Right lobe of liver (tissue), 6 donors: ENCODE measurements at places on chromosomes 5 and 9. TPM values are rescaled to one million over a fixed set of nuclear protein-coding genes. Genes with fewer than 3 reads are reported as not detected.

GRIA1 gene
- not detected for total RNA-seq

MORN5 gene
- not detected for total RNA-seq

C1QTNF2 gene
- not detected for total RNA-seq

PHYHD1 gene
- 69.7 TPM for total RNA-seq

NEUROG1 gene
- total RNA-seq, result not detected

EIF4E1B gene
- total RNA-seq, result not detected
